Calu3 (cell line): ENCODE measurements at places on chromosomes 4 and X.

DNA sequence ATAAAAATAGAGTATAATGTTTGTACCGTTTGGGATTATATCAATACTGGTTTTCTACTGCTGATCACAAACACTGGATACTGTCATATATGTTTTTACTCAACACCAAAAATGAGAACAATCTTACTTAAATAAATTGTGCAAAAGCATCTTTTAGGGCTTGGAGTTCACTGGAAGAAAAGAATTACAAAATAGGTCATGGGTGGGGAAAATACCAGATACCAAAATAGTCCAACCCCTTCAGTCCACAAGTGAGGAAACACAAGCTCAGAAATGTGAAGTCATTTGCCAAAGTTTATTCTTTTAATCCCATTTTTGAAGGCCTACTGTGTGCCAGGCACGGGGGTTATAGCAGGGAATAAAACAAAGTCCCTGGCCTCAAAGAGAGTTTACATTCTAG is 64.4 kb downstream of the ADGRG2 start:
- H3K4me1 ChIP-seq: no peaks in the 10 kb centered on the region
- no peak overlapping the region for H3K27ac ChIP-seq

DNA sequence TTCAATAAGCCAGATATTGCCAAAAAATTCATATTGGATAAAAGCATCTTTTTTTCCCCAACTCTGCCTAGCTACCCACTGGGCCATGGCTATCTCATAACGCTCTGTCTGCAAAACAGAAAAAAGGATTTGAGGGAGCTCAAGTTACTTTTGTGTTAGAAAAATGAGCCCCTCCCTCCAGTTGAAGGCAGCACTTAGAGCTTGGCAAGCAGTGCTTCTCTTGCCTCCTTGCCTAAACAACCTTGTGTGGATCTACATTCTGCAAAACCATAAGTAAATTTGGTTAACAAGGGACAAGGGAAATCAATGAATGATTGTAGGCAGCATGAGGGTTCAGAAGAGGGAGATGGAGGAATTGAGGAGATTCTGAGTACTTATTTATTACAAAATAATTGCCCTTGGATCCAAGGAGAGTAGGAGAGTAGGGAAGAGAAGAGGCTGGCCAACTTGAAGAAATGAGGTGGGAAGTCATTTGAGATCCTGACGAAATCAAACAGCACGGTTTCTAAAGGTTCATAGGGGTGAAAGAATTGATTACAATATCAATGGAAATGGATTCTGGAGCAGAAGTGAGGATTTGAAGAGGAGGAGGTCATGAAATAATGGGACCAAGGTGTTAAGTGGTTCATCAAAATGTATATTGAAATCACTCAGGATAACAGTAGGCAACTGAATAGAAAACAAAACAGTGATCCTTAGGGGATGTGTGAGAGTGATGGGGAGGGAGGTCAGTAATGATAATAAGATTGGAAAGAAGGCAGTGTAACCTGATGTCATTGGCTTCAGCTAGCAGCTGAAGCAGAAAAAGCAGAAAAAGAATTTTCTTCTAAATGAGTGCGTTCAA is 434.8 kb upstream of the IGFBP7 start:
- no peak overlapping the region for H3K27ac ChIP-seq
- no peak overlapping the region for H3K4me3 ChIP-seq
- H3K36me3 ChIP-seq: no peaks in the 10 kb centered on the region
- H3K27me3 ChIP-seq: no peaks in the 10 kb centered on the region
- H3K4me1 ChIP-seq: no peaks in the 10 kb centered on the region
- no peak for DNase-seq

DNA sequence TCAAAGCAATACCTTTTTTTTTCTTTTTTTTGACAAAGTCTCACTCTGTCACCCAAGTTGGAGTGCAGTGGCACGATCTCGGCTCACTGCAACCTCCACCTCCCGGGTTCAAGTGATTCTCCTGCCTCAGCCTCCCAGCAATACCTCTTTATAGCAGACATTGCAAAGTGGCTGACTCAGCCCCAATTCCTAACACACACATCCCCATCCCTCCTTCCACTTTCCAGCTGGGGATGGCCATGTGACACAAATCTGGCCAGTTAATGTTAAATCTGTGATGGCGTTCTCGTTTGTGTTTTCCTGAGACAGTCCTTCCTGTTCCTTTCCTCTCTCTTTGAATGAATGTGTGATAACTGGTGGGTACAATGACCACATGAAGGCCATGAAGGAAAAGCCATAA is 276.2 kb upstream of the KLF3 start:
- peaks cover 9% of the 10 kb centered on the region for H3K4me1 ChIP-seq
- no peaks in the 10 kb centered on the region for H3K27me3 ChIP-seq
- peak; percentile 2 for DNase-seq

- no peaks in the 10 kb centered on the region for H3K36me3 ChIP-seq
- no peaks in the 10 kb centered on the region for H3K27me3 ChIP-seq
- H3K4me1 ChIP-seq: no peaks in the 10 kb centered on the region
- H3K27ac ChIP-seq: no peak overlapping the region
These were observed 171.5 kb downstream of the FSTL5 start for GRCh38 chr4:161992317-161992716.
